ENCODE measurements at places on chromosomes 5 and 9.

DNA sequence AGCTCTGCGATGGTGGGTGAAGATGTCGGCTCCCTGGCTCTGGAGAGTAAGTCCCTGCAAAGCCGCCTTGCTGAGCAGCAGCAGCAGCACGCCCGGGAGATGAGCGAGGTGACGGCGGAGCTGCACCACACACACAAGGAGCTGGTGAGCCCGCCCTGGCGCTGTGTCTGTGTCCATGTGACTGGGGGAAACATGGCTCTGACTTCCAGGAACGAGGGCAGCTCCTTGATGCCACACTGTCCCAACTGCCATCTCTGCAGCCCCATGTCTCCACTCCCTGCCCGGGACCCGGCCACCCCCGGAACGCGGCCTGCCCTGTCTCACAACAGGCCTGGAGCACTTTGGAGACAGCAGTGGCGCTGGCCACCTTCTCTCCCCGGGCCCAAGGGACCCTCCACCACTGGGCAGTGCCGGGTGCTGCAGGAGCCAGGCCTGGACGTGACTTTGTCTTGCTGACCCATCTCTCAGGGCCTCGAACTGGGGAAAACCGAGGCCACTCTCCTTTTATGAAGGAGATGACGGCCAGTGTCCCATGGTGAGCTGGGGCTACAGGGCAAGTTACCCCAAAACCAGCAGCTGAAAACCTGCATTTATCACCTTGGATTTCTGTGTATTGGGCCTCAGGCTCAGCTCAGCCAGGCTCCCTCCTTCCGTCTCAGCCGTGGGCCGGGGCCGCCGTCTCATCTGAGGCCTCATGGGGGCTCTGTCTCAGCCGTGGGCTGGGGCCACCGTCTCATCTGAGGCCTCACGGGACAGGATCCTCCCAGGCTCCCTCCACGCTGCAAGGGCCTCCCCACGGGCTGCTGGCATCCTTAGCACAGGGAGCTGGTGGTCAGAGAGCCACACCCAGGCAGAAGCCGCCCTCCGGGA, 28.6 kb downstream of the CEP72 start:
- DNase-seq, result no peak

GRCh38 chr9:136807281-136808074, at the start of gene RABL6:
TSS of gene RABL6 (plus strand) at chr9:136807948. CDS start at chr9:136808197, 249 bp downstream.
- no peak for DNase-seq

DNA sequence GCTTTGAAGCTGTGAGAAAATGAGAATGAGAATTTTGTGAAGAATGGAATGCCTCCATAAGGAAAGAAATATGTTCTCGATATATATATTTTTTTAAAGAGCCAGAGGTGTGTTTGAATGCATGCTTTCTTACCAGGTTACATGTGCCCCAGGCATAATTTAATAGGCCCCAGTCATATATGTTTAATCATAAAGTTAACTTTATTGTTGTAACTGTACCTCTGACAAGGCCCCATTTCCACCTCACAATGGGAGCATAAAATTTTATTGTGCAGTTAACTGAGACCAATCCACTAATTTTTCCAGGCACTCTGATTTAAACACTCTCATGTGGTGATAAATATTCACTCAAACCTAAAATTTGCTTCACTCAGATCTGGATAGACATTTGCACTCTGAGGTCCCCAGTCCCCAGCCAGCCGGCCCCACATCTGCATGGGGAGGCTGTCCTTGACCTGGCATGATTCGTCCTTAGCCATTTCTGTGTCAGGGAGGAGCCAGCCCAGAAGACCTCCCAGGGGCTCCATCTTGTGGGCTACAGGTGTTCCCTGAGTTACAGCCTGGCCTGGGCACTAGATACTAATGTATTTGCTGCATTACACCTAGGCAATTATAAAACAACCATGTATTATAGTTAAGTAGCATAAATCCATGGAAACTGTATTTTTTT, 245.8 kb downstream of the MTRR start:
- DNase-seq, result no peak

DNA sequence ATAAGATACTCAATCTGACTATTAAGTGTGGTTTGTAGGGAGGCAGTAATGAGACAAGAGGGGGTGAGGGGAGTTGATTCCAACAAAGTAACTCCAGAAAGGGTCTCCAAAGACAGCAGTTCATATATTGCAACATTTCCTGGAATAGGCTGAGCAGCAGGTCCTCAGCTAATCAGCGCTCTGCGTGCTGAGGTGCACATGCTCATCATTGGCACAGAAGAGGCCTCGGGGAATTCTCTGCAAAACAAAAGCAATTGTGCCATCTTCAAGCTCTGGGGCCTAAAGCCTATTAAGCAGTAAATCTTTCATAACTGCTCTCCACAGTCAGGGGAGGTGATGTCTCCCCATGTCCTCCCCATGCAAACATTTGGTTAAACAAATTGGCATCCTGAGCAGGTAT, 357.3 kb downstream of the SPOCK1 start:
- DNase-seq, result no peak

DNA sequence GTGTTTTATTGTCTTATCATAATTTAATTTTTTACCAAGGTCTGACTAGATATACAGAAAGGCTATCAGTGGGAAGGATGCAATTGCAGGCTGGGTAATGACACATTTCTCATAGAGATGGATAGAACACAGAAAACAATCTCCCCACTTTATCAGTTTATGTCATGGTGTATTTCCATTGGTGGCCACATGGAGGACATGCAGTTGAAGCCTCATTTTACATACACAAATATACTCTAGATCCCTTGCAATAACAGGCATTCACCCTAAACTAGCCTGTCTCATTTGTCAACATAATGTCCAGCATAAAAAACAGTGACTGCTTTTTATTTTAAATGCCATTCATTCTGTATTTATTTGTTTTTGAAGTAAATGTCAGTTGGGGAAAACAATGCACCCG, 526.3 kb downstream of the GABRG2 start:
- DNase-seq, result no peak

GRCh38 chr5:66621736-66622135, 25.5 kb downstream of the MAST4 start:
- DNase-seq, result no peak

DNA sequence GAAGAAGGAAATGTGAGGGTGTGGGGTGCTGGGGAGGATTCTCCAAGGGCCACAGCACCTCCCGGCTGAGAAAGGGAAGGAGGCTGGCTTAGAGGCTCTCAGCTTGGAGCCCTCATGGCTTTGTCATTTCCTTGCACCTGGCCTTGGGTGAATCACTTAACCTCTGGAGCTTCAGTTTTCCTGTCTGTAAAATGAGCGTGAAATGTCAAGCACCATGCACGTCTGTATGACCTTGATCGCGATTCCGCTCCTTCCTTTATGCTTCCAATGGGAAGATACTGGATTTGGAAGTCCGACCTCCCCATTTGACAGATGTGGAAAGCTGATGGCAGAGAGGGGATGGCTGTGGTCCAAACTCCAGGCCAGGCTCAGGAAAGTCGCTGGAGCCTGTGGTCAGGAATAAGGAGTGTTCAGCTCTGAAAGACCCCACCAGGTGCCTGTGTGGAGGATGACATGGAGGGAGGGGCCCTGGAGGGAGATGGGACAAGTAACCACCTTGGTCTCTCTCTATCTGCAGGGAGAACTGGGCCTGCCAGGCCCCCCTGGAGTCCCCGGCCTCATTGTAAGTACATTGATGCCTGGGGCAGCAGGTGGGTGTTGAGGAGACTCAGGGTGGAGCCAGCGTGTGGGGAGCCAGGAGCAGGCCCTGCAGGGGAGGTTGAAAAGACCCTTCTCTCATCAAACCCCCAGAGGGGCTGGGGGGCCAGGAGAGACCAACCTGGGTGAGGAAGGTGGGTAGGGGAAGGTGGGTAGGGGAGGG, 66.5 kb downstream of the COL27A1 start:
- no peak for DNase-seq

DNA sequence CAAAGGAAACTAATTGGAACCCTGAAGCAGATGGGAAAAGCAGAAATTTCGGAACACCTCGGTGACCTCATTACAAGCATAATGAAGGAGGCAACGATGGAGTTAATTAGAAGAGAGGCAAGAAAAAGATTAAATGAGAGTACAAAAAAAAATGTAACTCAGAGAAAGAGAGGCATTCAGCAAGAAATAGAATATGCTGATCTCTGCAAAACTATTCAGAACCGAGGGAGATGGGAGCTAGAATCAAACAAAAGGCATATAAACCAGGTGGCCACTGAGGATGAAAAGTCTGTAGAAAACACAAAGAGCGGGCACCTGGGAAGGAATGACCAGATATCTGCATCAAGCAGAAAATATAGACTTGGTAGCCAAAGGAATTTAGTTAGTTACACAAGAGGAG, 118.9 kb downstream of the CETN3 start:
- DNase-seq, result no peak

DNA sequence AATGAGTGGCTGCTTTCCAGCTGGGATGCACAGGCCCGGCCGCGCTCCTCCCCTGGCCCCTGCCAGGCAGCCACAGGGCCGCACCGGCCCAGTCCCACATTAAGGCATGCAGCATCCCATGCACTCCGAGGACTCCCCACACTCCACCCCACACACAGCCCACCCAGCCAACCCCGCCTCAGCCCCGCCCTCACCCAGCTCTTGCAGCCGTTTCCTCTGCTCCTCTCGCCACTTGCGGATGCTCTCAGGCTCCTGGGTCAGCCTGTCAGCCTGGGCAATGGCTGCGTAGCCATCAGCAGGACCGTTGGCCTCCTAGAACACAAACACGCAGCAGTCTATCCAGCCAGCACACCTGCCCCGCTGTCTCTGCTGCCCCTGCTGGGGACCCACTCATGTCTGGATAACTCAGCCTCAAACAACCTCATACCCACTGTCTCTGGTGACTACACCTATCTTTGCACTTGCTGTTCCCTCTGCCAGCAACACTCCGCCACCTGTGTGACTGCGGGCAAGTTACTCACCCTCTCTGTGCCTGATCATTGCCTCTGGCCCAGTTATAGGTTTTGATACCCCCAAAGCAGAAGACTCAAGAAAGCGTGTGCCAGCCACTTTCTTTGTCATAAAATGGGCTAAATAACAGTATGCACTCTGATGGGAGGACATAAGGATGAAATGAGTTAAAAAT, 9.3 kb downstream of the HIGD2A start:
- no peak for DNase-seq

- no peak for DNase-seq
Measured at GRCh38 chr5:128913551-128913950, 51.7 kb upstream of the SLC27A6 start.

DNA sequence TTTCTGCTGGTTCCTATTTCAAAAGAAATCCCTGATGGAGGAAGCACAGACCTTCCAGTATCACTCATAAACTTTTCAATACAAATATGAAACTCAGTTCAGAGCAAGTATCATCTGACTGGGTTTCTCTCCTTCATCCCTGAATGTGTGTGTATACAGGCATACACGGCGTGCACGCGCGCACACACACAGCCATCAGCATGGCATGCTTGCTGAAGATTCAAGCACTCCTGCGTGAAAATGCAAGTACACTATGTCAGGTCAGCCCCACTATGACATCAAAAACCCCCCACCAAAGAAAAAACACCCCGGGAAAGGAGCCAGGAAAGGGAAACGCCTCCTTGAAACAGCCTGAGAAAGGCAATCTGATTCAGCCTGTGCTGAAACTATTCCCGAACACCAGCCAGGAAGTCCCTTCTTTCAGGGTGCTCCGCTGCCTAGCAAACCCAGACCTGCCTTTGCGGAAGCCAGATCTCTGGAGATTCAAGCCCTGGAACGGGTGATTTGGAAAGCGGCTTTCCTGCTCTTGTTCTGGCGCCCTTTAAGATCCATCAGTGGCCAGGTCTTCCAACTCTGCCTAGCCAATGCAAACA, 831 bp downstream of the KLHL3 start:
- DNase-seq, result no peak

DNA sequence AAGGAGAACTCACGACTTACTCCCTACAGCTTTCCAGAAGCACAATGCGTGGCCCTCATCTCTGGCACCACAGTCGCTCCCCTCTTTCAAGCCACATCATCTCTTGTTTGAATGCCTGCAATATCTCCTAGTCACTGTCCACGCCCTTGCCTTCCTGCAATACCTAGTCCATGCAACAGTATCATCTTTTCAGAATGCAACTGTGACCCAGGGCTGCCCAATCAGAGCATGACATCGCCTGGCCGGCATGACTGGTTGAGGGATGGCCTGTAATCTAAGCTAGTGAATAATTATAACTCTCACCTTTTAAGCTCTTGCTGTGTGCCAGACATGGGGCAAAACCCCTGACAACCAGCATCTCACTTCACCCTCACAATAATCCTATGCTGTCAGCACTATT, 52.5 kb upstream of the CPEB4 start:
- no peak for DNase-seq

- DNase-seq, result no peak
Measured at GRCh38 chr5:16311666-16312065, 132.1 kb upstream of the MARCHF11 start.

- no peak for DNase-seq
Measured at GRCh38 chr9:123470121-123470782, 114.3 kb downstream of the CRB2 start.

GRCh38 chr9:3675946-3676345, 150.1 kb upstream of the RFX3 start:
- DNase-seq, result no peak

DNA sequence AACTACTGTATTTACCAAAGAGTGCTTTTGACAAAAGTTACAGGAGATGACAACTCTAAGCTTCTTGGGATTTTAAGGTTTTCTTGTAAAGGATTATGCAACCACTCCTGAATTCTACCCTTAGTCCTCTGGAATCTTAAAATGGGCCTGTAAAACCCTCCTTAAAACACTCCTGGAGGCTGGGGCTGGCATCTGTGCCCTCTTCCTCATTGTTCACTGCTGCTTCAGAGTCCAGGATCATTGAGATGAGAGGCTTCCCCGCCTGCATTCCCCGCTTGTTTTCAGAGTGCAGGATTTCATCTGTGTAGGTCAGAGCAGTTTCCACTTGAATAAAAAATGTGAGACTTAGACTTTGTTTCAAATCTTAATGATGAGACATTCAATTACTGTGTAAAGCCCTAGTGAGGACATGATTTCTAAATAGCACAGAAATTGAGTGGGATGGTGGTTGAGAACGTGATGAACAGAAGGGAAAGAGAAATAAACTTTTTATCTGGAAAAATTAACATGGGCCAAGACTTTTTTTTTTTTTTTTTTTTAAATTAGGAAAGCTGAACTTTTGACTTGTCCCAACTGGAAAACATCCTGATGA, 40.4 kb downstream of the PCSK5 start:
- DNase-seq, result no peak

- no peak for DNase-seq
Measured at GRCh38 chr5:121913418-121913817, 48.4 kb upstream of the SRFBP1 start.

- no peak for DNase-seq
Measured at GRCh38 chr9:37760416-37761161, 7.0 kb downstream of the TRMT10B start.

DNA sequence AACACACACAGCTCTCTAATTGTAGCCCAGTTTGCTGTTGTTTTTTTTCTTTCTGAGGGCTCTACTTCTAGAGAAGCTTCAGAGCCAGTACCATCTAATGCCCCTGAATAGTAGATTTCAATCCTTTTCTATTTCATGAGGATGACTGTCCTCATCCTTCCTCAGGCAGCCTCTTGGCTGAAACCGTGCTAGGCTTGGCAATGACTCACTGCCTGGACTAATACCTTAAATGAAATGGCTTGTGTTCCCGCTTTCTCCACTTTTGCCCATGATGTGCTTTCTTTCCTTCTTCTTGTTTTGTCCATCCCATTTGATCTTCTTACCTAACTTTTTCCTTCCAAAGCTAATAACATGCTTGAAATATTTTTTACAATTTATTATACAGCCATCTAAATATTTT, 80.1 kb downstream of the ITGA1 start:
- DNase-seq, result no peak

- DNase-seq, result no peak
Measured at GRCh38 chr9:95927271-95928004, 51.9 kb downstream of the ERCC6L2 start.

GRCh38 chr9:100351508-100351907, 1.2 kb downstream of the TEX10 start:
- DNase-seq, result no peak

All from GM12864 (cell line).